OCI-LY7 (cell line): ENCODE measurements at places on chromosomes 2 and 18.

- DNase-seq = no peak
Measured at GRCh38 chr2:53230691-53231090, 536.9 kb upstream of the CHAC2 start.

- no peak for DNase-seq
Measured at GRCh38 chr2:69683170-69683971, 39.8 kb upstream of the AAK1 start.

DNA sequence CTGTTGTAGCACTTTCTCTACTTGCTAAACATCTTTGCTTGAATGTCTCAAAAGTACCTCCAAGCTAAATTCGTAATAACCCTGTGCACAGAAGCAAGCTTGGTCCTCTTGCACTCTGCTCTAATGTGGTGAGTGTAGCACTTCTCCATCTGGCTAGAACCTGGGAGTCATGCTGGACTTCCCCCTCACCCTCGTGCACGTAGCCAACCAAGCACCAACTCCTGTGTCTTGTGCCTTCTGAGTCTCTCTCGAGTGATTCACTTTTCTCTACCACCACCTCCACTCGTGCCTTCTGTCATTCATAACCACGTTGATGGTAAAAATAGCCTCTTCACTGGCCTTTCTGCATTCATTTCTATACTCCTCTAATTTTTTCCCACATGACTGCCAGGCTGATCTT lies 91.9 kb upstream of the KCNE4 start:
- no peak for DNase-seq

GRCh38 chr2:143246815-143247744 lies 117.9 kb downstream of the ARHGAP15 start:
- no peak for DNase-seq

GRCh38 chr2:162006337-162006736 lies 67.7 kb downstream of the DPP4 start:
- DNase-seq = no peak

- no peak for DNase-seq
Measured at GRCh38 chr2:3041246-3041645, 336.4 kb downstream of the EIPR1 start.
